HCT116 (cell line): ENCODE measurements at places on chromosomes 7 and 10.

GRCh38 chr7:40223451-40224127 is 88.8 kb downstream of the SUGCT start:
- DNase-seq = no peak

DNA sequence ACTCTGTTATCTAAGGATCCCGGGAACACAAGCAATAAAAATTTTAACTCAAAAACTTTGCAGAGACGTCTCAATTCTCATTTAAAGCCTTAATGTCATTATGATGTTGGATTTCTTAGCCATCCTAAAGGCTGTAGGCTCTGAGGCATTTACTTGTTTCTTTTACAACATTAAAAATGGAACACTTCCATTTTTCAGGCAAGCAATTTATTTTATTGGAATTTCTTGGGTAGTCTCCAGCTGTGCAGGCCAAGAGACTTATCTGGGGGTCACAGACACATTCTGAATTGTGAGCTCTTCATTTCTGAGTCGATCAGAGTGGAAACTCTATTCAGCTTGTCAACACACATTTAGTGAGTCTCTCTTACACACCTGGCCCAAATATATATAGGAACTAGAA is 48.0 kb upstream of the KIF5B start:
- DNase-seq = no peak

- DNase-seq = no peak
These were observed 579 bp downstream of the RBM33 start for GRCh38 chr7:155644971-155645509.

DNA sequence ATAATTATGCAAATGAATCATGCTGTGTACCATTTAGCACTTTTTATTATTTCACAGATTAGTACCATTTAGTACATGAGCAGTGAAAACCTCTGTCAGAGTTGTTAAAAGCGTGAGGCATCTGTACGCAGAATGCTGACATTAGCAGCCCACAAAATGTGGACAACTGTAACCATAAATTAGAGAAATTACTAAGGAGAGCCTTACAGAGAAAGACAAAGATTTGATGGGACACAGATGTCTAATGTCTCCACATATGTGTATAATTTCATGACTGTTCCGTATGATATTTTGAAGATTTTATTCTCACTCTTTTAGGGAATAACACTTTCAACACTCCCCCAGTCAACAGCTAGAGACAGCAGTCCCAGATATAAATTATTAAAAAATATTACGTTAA is 414.0 kb upstream of the ANKRD30A start:
- DNase-seq = no peak

- no peak for DNase-seq
These were observed 20.8 kb upstream of the OPTN start for GRCh38 chr10:13078912-13079775.

DNA sequence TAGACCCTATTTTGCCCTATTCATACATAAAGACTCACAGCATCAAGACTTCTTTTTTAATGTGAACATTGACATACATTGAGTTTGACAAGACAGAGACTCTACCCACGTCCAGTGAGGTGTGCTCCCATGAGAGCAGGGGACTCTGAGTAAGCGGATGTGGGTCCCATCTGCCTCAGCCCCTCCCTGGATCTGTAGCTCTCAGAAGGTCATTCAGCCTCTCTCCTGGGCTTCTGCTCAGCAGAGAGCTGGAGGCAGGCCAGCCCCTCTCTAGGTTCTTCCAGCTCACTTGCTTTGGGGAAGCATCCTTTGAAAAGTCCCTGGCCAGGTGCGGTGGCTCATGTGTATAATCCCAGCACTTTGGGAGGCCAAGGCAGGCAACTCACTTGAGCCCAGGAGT is 146.9 kb upstream of the ZMIZ1 start:
- DNase-seq = no peak

- DNase-seq = no peak
These were observed 30.7 kb downstream of the HTRA1 start for GRCh38 chr10:122492006-122492405.

GRCh38 chr10:13100349-13101294 is 659 bp downstream of the OPTN start:
- no peak for DNase-seq

DNA sequence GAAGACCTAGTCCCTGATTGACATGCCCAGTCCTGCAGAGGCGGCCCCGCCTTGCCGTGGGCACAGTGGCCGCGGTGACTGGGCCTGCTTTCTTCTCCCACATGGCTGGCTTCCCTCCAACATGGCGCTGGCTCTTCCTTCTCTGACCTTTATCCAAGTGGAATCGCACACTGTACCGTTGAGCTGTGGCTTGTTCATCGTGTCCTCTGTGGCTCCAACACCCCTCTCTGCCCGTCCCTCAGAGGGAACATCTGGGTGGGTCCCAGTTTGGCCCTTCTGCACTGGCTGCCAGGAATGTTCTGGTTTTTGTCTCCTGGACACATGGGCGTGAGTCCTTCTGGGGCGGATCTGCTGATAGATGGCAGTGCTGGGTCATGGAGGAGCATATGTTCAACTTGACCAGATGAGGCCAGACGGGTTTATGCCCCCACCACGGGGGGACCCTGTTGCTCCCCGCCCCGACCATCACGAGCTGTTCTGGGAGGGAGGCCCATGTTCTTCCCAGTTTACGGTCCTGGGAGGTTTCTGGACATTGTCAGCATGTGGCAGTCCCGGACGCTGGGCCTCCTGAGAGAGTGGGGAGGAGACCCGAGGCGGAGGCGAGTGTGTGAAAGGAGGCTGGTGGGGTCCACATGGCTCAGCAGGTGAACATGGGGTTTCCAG is 63.5 kb downstream of the LHPP start:
- DNase-seq = no peak

DNA sequence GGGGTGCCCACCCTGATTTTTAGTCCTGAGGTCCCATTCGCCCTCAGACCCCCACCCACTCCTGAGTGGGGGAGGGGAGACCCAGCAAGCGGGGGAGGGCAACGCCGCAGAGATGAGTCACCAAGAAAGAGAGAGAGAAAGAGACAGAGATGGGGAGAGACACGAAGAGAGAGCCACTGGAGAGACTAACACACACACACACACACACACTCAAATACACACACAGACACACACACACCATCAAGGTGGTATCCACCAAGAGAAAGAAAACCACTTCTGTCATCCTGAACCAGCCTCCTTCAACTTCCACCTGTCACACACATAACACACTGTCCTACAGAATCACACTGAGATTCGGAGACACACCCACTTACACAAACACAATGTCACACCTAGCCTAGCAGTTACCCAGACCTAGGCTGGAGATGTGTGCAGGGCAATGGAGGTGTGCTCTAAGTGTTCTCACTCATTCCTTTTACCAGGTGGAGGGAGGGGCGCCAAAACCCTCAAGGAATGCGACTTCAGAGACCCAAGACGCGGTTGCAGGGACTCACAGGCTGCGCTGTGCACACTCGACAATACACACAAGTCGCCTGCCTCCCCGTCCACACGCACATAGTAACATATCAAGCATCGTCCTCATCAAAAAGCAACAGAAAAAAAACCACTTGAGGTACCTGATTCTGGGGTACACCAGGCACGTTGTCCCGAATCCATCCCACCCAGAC is 3.9 kb upstream of the VGF start:
- no peak for DNase-seq

- DNase-seq = peak; percentile 34
These were observed 26.1 kb upstream of the C10orf120 start for GRCh38 chr10:122725768-122726167.
